Stimulated activated CD4-positive, alpha-beta T cell treated with anti-CD3 and anti-CD28 coated beads, TNF-alpha, amount 100 ng/mL, for 48 hours (primary cell): ENCODE measurements at places on chromosomes 7 and 10.

- no peak for DNase-seq
Observed at GRCh38 chr10:47364911-47365310, 16.7 kb downstream of the RBP3 start.

GRCh38 chr10:125514206-125515162, 168.5 kb downstream of the TEX36 start:
- no peak for DNase-seq

- DNase-seq, result no peak
Observed at GRCh38 chr7:82600531-82600930, 157.0 kb upstream of the CACNA2D1 start.

GRCh38 chr10:69684020-69684980, 54.3 kb downstream of the FAM241B start:
- DNase-seq, result no peak

DNA sequence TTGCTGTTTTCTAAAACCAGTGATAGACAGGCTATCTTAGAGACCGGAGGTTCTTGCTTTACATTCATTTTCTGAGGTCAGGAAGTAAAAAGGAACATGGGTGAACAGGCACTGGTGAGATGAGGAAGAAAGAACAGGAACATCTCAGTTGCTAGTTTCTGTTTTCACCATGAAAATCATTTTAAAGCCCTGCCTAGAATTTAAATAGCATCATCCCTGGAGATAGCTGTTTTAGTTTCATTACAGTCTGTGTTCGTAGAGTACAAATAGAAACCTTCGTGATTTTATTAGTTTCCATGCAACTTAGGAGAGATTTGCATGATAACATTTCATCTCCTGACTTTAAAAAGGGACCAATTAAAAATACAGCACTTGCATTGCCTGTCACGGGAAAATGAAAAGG, 14.7 kb downstream of the KCNMA1 start:
- DNase-seq, result no peak

DNA sequence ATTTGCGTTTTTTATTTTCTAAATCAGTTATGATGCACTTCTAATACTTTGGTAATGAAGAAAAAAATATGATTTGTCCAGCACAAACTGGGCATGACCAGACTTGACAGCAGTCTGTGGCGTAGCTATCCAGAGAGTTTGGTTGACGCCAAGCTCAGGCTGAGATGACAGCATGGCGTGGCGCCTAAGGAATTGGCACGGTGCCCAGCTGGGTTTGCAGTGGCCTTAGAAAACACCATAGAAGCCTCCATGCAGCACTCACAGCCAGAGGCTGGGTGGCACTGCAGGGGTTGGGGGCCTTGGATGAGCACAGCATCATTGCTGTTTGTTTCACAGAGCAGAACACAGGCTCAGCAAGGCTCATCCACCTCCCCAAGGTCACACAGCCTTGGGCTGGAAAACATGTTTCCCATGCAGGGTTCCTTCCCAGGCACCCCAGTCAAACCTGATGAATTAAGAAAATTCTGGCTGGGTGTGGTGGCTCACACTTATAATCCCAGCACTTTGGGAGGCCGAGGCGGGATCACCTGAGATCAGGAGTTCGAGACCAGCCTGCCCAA, 88.9 kb downstream of the GTF2IRD1 start:
- DNase-seq, result no peak

DNA sequence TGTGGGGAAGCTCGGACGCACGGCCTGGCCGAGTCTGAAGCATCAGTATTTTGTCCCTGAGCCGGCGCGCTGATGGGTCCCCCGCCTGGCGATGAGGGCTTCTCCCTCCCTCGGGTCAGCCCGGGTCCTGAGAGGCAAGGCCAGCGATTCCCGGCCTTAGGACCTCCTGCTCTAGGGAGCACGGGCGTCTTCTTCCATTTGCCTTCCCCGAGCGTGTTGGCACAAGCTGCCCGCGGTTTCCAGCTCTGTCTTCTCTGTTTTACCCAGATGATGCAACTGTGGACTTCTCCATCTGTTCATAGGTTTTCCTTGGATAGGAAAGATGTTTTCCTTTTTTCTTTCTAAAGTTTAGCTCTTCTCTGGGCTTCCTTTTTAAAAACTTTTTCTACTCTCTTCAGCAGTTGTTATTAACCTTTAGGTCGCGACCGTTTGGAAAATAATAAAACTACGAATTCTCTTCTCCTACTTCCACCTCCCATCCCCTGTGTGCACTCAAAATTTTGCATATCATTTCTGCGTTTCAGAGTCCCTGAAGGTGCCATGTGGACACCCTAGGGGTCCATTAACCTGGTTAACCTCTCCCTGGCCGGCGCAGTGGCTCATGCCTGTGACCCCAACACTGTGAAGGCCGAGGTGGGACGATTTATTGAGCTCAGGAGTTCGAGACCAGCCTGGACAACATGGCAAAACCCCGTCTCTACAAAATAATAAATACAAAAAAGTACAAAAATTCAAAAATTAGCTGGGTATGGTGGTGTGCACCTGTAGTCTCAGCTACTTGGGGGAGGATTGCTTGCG, 1.4 kb upstream of the SLC25A28 start:
- DNase-seq, result no peak

DNA sequence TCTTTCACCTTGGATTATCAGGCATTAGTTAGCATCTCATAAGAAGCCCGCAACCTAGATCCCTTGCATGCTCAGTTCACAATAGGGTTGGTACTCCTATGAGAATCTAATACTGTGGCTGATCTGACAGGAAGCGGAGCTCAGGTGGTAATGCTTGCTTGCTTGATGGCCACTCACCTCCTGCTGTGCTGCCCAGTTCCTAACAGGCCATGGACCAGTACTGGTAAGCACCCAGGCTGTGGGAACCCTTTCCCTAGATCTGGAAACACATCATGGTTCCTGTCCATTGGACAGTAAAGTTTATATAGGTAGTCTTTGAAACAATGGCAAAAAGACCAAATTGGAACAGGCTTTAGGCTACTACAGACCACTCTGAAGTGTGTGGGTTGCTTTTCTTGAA, 9.4 kb upstream of the CTTNBP2 start:
- DNase-seq, result no peak

GRCh38 chr7:121006711-121007315, 18.3 kb downstream of the CPED1 start:
- no peak for DNase-seq

DNA sequence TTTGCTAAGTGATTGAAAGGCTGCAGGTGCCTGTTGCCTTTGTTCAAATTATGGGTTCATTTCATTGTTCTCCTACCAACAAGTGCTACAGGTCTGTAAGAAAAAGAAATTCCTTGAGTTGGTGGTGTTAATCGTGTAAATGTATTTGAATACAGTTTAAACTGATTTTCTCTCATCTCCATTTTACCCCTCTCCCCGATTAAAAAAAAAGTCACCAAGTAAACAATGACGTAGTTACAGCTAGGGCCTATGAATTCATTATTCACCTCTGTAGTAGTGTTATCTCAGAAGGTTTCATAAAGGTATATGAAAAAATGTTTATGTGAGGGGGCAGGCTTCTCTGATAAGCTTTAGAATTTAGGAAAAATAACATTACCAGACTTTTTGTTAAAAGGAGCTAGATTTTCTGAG, 1.1 kb downstream of the REEP3 start:
- no peak for DNase-seq

GRCh38 chr7:38632411-38632810, 1.2 kb upstream of the AMPH start:
- no peak for DNase-seq

DNA sequence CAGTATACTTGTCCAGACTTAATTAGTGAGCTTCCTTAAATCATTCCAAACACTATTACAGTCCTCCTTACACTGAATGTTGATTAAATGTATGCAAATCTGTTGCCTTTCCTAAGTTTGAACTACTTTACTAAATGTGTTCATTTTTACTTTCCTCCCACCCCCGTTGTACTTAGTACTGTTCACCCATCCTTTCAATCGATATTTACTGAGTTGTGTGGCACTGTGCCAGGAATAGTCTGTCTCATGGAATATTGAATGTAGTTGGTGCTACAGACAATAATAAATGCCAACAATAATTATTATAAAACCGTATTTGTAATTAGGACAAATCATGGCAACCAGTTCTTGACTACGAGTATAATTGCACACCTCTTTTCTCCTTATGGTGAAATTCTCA, 335.7 kb downstream of the GPR37 start:
- DNase-seq, result no peak

DNA sequence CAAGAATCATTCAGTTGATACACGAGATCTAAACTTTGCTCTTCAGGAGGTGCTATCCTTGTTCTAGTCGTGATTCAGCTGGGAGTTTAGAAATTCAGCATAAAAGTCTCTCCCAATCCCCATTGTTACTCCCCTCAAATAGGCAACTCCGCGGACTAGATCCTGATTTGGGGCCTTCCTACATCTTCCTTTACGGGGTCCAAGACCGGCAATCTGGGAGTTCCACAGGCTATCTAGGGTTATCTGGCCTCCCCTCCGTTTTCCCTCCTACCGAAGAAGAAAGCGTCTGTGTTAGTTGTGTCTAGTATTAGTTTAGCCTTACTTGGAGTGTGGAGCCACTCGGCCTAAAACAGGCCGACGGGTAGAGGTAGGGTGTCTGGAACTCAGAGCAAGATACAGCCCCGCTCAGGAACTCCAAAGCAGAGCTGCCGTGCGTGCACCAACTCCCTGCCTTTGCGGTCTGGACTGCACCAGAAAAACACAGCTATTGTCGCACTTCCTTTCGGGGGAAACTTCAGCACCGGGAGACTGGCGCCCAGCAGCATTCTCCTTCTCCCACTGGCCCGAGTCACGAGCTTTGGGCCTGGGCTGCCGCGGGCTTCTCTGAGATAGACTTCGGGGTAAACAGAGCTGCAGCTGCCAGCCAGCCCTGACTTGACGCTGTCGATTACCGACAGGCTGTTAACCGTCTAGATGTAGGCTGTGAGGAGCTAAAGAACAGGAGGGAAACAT, 1.5 kb upstream of the DLX5 start:
- no peak for DNase-seq
